Inflammatory macrophage treated with lipopolysaccharide for 4 hours (primary cell): ENCODE measurements at places on chromosomes 12 and 14.

GRCh38 chr12:117439531-117440001, 78.1 kb upstream of the NOS1 start:
- no peak for DNase-seq

DNA sequence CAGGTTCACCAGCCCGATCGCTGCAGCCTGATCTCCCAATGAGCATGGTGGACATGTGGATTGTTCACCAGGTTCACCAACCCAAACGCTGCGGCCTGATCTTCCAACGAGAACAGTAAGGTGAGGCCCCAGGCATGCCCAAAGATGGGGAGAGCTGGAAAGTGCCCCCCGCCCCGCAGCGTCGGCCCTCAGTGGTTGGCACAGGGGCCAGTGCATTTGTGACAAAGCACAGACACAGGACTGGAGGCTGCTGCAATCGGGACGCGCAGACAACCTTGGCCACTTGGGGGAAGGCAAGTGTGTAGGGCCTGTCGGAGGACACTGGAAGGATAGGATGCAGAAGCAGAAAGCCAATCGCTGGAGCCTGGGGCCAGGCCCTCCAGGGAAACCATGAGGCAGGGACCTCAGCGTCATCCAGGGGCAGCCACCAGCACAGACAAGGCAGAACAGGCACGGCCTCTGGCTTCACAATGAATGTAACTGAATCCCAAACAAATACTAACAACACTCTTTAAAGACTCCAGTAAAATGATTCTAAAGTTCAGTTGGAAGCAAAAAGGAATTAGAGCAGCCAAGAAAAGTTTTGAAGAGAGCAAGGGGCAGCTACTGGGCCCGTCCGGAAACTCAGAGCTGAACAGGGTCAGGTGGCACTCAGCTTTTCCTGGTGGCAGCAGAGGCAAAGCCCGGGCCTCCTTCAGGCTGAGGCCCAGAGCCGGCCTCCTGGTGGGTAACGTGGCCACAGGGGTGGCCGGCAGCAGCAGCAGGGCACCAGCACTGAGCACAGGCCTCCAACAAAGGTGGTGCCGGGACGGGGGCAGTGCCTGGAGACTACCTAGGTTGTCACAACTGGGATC, 13.3 kb downstream of the BRF1 start:
- no peak for DNase-seq

DNA sequence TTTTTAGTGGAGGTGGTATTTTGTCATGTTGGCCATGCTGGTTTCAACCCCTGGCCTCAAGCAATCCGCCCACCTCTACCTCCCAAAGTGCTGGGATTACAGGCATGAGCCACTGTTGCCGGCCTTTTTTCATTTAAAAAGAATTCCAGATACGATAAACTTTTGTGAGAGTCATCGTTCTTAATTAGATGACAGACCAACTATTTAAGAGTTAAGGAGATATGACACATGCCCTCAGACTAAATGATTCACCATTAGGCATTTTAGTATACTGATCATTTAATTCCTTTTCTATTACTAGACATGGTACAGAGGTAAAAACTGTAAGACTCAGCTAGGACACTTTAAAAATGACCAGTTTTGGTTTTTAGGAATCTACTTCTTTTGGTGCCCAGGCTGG, 2.4 kb downstream of the ANKRD13A start:
- no peak for DNase-seq

GRCh38 chr12:123085730-123086487, 65.0 kb downstream of the PITPNM2 start:
- no peak for DNase-seq

GRCh38 chr12:26097046-26097878, 27.6 kb downstream of the BHLHE41 start:
- DNase-seq: peak; percentile 77

- peak; percentile 66 for DNase-seq
Measured at GRCh38 chr14:50319721-50320120, 7.6 kb downstream of the DMAC2L start.

DNA sequence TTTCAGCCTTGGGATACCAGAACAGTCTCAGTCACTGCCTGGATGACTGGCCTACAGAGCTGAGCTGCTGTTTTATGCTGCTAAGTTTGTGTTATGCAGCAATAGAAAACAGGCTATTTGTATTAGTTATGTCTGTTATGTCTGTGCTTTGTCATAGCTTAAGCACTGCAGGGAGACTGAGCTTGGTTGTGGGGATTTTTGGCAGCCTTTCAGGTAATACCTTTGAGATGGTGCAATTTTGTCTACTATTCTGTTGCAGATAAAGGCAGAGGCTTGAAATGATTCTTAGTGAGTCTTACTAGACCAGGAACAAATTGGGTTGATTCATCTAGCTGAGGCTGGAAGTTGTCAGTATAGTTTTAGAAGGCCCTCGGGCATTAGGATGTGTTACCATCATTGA, 201.3 kb upstream of the RBM19 start:
- no peak for DNase-seq

GRCh38 chr12:94282675-94283074, 134.3 kb downstream of the PLXNC1 start:
- peak; percentile 10 for DNase-seq

DNA sequence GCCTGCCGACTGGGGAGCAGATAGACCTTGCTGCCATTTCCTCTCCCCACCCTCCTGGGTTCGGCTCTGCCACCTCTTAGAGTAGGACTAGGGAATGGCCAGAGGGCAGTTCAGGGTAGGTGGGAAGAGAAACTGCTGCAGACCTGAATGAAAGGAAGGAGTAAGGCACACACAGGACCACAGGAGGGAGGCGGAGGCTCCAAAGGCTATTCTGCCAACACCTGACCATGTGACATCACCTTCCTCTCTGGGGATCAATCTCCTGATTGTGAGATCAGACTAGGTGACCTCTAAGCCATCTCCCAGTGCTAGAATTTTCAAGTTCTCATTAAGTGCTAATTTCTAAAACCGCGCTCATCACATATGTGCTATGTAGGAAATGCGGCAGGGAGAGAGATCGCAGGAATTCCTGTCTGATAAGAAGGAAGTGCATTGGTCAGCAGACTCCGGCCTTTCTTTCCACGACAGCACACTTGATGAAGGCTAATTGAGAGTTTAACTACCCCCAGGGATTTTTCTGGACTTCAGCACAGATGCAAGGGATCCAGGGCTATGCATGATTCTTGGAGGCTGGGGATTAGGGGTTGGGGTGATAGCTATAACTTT, 11.5 kb upstream of the TSPAN11 start:
- no peak for DNase-seq

GRCh38 chr14:92427096-92427495, 86.5 kb upstream of the RIN3 start:
- DNase-seq: no peak

GRCh38 chr12:94327809-94328208, 131.9 kb downstream of the CEP83 start:
- no peak for DNase-seq

DNA sequence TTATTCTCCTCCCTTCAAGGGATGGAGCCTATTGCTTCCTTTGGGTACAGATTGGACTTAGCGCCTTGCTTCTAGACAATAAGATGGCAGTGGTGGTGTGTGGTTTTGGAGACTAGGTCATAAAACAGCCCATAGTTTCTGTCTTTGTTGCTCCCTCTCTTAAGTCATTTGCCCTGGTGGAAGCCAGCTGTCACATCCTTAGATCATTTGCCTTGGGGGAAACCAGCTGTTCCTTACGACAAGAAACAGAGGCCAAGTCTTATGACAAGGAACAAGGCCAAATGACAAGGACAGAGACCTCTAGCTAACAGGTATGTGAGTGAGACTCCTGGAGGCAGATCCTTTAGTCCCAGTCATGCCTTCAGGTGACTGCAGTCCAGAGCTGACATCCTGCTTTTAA, 9.2 kb upstream of the PALS1 start:
- DNase-seq: no peak

GRCh38 chr14:32205984-32206383, 2.9 kb upstream of the RNU6-8 start:
- peak; percentile 57 for DNase-seq

DNA sequence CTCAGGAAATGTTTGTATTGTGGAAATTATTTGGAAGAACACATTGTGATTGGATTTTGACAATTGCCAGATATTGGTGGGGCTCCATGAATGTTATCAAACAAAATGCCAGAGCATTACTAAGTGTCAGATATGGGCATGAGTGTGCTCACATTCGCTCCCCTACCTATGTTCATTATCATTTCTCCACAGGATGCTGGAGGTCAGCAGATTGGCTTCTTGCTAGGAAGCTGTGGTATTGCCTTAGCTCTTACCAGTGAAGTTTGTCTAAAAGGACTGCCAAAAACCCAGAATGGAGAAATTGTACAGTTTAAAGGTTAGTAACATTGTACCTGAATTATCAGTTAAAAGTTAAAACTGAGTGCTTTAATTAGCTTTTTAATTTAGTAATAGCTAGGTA, 78.3 kb upstream of the ATF1 start:
- no peak for DNase-seq

- no peak for DNase-seq
Measured at GRCh38 chr12:124559182-124560017, 8.0 kb downstream of the NCOR2 start.

DNA sequence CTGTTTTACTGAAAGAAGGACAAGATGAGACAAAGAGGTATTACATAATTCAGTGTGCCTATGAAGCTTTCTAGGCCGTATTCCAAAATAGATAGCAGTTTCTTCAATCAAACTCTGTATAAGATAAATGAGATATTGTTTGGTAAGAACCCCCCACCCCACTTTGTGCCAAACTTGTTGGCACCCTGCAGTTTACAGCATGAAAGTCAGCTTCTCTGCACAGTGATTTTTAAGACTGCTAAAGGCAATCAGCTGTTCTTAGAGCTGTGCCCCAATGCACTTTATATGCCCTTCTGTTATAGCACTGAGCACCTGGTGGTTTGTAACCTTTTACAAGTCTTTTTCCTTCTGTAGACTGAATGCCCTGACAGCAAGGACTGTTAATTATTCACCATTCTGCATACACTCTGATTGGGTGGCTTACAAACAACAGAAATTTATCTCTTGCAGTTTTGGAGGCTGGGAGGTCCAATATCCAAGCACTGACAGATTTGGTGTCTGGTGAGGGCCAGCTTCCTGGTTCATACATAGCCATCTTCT, 76.7 kb downstream of the ANO4 start:
- DNase-seq: no peak

- no peak for DNase-seq
Measured at GRCh38 chr12:32084753-32085152, 21.9 kb upstream of the BICD1 start.

GRCh38 chr14:20970647-20970982, 15.3 kb downstream of the RNASE2 start:
- no peak for DNase-seq

GRCh38 chr14:100213587-100213955, 25.4 kb upstream of the YY1 start:
- no peak for DNase-seq

GRCh38 chr14:42729681-42730080, 1123.0 kb downstream of the LRFN5 start:
- DNase-seq: no peak

DNA sequence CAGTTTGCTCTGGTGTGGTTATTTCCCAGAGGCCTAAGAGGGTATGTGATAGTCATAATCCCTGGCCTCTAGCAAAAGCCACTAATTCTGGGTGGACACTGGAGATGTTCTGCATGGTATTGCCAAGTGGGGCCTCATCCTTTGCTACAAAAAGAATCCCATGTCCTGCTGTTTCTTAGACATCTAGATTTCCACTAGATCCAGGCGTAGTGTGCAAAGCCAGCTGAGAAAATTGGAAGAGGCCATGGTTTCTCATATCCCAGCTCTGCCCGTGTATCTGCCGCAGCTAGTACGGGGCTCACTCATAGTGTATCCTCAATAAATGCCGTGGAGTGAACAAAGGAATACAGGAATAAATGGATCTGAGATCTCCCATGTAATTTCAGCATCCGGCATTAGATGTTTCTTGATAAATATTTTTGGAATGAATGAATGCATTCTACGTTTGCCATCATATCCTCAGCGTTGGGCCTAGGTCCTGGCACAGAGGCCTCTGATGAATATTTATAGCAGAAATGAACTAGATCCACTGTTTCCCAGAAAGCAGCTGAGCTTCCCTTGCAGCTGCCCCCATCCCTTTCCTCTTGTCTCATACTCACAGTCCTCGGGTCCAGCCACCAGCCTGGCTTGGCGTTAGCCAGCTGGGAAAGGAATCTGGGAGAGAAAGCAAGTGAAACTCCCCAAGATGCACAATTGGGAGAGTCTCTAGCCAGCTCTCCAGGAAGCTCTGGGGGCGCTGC, 76.3 kb upstream of the NOS1 start:
- DNase-seq: no peak

DNA sequence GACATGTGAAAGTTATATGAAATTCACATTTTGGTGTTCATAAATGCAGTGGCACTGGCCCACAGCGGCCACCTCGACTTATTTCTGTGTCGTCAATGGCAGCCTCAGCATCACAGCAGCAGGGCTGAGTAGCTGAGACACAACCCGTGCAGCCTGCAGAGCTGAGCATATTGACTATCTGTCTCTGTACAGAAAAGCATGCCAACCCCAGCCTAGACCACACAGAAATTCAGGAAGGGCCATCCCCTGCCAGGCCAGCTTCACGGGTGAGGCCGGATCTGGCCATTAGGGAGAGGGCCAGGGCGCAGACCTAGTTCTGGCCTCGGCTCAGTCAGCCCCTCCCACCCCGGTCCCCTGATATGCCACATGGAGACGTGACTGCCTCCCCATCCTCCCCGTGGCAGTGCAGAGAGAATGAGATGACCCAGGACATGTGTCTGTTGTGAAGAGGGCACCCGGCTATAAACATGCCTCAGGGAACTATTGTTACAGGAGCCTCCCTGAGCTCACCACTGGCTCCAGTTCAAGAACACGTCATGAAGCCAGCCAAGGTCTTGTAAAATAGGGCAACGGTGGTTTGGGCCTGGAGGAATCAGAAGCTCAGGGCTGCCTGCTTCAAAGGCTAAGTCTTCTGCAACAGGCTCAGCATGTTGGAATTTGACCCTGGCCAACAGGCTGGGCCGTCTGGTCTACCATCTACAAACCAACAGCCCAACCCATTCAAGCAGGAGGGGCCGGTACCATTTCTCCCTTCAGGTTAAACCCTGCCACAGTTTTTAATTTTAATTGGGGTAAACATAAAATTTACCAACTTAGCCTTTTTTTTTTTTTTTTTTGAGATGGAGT, 25.5 kb downstream of the SCARB1 start:
- no peak for DNase-seq

- no peak for DNase-seq
Measured at GRCh38 chr12:93430280-93430679, 11.5 kb downstream of the UBE2N start.

- no peak for DNase-seq
Measured at GRCh38 chr12:52769354-52769753, 7.8 kb downstream of the KRT76 start.
